Liver (tissue), 10 donors: ENCODE measurements at places on chromosomes 16 and 17.

DNA sequence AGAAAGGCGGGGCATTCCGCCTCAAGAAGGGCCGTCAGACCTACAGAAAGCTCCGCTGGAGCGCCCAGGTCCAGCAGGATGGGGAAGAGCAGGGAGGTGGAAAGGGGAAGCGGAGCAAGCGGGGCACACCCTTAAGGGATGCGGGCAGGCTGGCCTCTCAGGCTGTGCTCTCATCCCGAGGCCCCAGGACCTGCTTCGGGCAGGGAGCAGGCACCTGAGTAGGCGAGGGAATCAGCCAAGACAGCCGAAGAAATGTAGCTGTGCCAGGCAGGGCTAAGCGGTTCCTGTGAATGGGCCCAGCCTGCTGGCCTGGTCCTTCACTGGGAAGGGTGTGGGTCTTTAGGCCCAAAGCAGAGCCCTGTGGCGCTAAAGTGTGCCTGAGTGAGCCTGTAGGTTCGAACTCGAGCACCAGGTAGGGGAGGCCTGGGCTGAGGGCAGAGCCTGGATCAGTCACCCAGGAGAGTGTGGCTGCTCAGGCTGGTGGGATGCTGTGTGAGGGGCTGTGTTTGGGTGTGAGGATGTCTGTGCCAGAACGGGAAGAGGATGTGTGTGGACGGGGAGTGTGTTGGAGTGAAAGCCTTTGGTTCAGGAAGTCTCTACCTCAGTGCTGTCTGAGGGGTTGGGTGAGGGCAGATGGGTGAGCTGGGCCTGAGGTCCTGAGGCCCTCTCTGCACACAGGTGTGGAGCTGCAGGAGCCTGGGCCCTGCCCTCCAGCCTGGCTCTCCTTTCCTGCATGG lies 3.3 kb downstream of the TBX4 start:
- DNase-seq: peak; percentile 28

DNA sequence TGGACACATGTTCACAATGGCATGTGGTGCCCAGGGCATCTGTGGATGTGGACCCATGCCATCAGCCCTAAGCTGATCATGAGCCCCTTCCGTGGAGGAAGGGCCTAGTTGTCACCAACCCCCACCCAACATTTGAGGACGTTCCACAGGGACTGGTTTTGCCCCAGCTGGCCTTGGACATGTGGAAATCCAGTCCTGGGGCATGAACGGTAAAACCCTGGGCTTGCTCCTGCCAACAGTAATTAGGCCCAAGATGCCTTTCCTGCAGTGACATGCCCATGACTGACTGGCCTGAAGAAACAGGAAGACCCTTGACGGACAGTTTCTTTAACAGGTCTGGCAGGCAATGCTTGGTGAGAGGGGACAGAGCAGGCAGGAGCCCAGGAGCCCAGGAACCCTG lies 7.7 kb downstream of the TNS4 start:
- DNase-seq: no peak

DNA sequence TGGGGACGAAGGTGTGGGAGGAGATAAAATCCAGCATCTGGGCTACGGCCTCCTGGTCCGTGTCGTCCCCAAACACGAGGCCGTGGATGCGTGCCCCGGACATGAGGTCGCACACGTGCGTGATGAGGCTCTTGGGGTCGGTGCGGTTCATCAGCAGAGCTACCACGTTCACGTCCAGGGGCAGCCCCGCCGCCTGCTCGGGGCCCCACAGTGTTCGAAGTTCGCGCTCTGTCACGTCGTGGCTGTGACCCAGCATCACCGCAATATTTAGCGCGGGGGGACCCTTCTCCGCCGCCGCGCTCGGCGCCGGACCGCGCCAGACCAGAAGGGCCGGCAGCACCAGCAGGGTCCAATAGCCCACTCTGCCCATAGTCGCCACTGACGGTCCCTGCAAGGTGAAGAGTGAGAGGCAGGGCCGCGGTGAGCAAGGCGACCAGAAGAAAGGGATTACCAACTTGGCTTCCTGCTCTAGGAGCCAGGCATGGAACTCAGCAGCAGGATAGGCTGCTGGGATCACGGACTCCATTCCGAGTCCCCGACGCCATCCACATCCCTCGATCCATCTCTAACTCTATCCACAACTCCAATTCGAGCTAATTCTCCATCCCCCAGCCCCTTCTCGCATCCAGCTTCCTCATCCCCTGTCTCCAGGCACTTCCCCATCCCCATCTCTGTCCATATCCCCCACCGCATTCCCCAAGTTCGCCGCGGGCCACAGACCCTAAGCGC lies 2.0 kb downstream of the GRIN2A start:
- no peak for DNase-seq

DNA sequence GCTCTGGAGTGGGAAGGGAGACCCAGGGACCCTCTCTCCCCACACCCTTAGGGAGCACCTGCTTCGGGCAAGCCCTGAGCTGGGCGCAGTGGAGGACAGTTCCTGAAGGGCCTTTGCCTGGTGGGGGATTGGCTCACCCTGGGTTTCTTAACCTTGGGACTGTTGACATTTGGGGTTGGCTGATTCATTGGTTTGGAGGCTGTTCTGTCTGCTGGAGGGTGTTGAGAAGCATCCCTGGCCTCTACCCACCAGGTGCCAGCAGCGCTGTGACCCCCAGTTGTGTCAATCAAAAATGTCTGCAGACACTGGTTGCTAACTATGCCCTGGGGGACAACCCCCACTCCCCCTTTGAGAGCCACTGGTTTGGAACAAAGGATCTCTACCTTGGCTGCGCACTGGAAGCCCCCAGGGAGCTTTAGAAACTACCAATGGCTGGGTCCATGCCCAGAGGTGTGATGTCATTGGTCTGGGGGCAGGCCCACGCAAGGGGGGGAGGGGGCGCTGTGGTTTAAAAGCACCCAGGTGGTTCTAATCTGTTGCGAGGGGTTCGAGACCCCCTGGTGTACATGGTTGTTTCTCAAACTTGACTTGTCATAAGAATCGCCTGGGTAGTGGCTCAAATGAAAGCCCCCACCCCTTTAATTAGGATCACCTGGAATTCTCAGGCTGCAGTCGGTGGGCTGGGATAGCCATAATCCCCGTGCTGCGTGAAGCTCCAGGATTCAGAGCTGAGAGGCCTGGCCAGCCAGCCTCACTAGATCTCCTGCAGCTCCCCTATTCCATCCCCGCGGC lies 151.9 kb upstream of the GSE1 start:
- no peak for DNase-seq

DNA sequence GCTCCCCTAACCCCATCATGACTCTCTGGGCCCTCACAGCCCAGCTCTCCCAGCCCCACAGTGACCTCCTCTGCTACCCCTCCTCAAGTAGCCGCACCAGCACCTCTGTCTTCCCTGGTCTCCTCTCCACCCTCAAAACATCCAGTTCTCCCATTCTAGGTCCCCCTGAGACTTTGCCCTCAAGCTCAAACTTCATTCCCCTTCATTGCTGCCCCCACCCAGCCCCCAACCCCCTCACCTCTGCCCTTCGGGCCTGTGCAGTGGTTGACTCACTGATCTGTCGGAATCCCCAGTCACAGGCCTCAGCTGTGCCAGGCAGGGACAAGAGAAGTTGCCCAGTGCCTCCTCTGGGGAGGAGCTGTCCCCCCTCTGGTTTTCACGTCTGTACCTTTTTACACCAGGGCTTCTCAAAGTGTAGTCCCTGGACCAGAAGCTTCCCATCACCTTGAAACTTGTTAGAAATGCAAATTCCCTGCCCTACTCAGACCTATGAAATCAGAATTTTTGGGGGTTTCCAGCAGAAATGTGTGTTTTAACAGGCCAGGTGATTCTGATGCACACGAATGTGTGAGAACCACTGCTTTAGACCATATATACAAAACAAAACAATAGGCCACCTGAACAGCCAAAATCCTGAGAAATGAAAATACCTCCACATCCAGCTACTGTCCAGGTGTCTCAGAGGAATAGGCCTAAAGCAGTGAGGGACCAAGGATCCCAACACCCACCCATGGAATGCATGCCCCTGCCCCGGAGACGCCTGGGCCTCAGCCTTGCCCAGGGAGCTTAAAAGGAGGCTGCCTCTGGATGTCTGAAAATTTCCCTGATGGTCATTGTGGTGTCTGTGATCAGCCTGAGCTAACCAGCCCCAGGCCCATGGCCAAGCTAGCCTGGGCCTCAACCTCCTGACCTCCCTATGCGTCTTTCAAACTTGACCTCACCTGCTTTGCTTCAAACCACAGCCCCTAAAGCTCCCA lies 853 bp upstream of the DOK4 start:
- DNase-seq: no peak

DNA sequence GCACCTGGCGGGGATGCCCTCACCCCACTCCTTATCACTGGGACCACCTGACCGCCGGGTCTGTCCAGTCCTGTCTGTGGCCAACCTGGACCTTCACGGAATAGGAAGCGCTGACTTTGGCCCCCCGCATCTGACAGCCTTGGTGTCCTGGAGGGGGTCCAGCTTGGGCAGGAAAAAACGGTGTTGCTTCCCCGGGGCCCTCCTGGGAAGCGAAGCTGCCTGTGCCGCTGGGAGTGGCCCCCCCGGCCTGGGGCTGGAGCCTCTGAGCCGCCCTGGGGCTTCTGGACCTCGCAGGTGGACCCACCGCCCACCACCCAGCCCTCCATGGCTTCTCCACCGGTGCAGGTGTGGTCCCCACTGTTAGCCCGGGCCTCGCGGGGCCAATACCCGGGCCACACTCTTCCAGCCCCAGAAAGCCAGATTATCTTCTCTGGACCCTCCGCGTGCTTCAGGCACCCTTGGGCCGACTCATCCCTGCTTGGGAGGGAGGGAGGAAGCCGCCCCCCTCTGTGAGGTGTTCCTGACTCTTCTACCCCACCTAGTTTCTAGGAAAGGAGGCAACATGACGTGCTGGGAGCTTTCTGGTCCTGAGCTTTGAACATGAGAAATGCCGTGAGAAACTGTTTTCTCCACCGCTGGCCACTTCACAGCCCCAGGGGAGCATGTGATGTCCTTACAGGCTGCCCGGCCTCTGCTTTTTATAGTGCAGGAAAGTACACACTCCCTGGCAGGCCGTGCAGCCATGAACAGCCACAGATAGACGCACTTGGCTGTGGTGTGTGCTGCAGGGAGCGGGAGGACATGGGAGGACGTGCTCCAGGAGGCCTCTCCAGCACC lies 1.1 kb downstream of the C1QTNF1 start:
- DNase-seq: no peak

DNA sequence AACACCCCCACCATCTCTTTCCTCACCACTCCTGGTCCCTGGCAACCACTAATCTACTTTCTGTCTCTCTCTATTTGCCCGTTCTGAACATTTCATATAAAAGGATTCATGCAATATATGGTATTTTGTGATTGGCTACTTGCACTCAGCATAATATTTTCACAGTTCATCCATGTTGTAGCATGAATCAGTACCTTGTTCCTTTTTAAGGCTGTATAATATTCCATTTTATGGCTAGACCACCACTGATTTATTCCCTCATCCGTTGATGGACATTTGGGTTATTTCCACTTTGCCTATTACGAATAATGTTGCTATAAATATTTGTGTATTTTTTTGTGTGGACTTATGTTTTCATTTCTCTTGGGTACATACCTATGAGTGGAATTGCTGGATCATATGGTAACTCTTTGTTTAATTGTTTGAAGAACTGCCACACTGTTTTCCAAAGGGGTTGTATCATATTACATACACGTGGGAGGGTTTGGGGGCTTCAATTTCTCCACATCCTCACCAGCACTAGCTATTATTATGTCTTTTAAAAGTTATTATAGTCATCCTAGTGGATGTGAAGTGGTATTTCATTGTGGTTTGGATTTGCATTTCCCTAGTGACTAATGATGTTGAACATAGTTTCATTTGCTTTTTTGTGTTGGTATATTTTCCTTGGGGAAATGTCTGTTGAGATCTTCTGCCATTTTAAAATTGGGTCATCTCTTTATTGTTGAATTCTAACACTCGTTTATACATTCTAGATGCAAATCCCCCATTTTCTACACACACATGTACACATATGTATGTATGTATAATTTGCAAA lies 26.3 kb downstream of the SEC14L5 start:
- DNase-seq: no peak

- DNase-seq: no peak
Observed at GRCh38 chr17:62680541-62681052, 53.1 kb downstream of the MRC2 start.

GRCh38 chr17:67837965-67838364 lies 12.7 kb downstream of the BPTF start:
- no peak for DNase-seq

DNA sequence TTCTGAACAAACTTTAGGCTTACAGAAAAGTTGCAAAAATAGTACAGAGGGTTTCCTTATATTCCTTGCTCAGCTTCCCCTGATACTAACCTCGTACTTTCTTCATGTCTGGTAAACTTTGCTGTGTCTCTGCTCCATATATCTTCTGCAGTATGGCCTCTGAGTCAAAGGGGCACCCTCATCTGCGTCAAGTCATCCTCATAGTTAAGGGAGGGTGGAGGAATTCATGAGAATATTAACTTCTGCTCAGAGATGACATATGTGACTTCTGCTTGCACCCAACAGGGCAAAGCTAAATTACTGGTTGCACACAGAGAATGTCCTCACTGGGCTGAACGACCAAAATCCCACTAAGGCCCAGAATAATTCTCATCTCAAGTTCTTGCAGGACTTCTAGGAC lies 4.3 kb upstream of the CCL7 start:
- no peak for DNase-seq

GRCh38 chr16:79089735-79090284 lies 510.7 kb downstream of the MAF start:
- DNase-seq: no peak

GRCh38 chr16:57147381-57148221 lies 38.2 kb downstream of the PSME3IP1 start:
- no peak for DNase-seq

DNA sequence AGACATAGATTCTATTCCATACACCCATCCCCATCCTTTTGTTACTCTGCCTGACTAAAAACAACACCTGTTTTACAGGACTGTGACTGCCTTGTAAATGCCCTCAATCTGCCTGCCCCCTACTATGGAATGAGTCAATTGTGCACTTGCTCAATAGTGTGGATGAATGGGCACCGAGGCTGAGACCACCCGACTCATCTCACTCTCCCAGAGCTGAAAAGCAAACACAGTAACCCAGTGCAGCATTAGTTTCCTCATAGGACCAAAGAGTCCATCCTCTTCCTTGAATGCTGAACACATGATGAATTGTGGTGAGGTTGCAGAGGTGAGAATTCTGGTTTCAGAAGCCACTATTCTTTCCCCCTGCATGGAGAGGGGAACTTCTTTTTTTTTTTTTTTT lies 233.7 kb downstream of the ZFHX3 start:
- DNase-seq: no peak

- no peak for DNase-seq
Observed at GRCh38 chr17:6166492-6167179, 96.5 kb downstream of the WSCD1 start.
